ENCODE measurements at places on chromosomes 4 and X.

DNA sequence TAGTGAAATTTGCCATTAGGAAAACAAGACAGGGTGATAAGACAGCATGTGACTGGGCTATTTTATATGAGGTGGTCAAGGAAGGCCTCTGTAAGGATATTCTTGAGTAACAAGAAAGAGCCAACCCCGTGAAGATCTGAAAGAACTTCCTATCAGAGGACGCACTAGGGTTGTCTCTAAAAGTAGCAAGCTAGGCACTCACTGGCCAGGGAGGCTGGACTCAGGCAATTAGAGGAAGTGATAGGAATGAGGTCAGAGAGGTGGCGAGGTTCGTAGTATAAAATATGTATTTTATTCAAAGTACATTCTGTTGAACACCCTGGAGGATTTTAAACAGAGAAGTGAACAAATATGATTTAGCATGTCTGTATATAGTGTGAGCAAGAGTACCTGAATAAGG is 4.6 kb downstream of the BMPR1B start:
- DNase-seq = no peak

DNA sequence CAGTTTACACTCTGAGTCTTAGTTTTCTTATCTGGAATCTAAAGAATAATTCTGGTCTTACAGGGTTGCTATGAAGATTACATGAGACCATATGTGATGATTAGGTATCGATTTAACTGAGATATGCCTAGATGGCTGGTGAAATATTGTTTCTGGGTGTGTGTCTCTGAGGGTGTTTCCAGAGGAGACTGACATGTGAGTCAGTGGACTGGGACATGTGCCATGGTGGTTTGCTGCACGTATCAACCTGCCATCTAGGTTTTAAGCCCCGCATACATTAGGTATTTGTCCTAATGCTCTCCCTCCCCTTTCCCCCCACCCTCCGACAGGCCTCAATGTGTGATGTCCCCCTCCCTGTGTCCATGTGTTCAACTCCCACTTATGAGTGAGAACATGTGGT is 186.0 kb upstream of the CXorf66 start:
- DNase-seq = no peak

GRCh38 chr4:98508829-98509598 is 149.4 kb downstream of the TSPAN5 start:
- no peak for DNase-seq

GRCh38 chr4:184863916-184864315 is 38.1 kb upstream of the ACSL1 start:
- DNase-seq = no peak

GRCh38 chrX:39749728-39750127 is 348.0 kb downstream of the BCOR start:
- DNase-seq = no peak

GRCh38 chr4:1463088-1463926 is 57.1 kb upstream of the NKX1-1 start:
- DNase-seq = no peak
